ENCODE measurements at places on chromosomes 6 and 20.

- peak; percentile 86 for DNase-seq
Observed at GRCh38 chr6:116561377-116562018, 7.9 kb downstream of the CALHM4 start.

DNA sequence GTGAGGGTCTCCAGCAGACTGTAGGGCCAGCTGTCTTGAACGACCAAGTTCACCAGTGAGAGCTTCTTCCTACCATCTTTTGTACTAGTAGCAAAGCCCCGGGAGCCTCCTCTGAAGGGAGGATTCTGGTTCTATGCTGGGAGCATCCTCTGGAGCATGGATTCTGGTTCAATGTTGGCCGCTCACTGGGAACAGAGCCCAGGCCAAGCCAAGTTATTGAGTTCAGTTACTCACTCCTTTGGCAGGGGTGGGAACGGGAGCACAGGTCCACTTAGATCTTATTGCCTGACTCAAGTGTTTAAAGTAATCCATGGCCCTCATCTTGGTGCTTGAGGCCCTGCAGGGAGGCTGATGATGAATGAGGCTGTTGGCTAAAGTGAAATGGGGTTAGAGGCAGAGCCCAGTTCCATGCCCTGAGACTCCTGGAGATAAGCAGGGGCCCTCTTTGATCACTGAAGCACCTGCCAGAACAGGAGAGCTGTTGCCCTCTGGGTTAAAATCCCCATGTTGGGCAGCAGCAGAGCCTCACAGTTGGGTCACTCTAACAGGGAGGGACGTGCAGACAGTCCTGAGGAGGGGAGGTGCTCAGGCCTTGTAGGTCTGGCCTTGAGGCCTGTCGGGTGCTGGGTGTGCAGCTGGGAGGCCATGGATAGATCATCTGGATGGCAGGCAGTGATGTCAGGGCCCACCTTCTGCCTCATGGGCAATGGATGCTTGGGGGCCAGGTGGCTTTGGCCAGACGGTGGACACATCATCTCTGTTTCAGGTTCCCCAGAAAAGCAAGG, 98.3 kb upstream of the SYNDIG1 start:
- no peak for DNase-seq

- no peak for DNase-seq
Observed at GRCh38 chr20:1209447-1210387, 6.5 kb downstream of the C20orf202 start.

DNA sequence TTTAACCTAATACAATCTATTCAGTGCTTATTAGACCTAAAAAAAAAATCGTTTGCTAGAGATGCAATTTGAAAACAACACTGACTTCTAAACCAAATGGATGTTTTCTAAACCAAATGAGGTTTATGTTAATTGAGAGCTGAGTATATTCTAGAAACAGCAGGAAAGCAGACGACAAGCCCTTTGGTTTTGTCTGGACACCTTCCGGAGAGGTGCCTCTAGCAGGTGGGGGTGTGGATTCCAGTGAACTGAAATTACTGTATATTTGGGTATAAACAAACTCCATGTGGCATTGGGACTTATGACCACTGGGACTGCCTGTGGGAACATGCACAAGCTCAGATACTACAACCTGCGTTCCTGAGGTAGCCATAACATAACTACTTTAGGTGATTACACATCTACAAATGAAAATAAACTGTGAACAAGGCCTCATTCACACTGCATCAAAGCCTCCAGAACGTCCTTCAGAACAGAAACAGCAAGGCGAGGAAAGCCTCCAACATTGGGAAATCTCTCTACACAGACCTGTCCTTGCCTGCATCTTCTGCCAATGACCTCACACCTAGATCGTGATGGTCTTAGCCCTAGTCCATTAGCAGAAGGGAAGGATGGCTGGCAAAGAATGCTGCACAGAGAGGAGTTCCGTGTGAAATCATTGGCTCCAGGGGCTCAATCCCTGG, 206.8 kb upstream of the FOXQ1 start:
- DNase-seq: no peak

GRCh38 chr6:78947529-78947928, 80.2 kb downstream of the IRAK1BP1 start:
- DNase-seq: no peak

DNA sequence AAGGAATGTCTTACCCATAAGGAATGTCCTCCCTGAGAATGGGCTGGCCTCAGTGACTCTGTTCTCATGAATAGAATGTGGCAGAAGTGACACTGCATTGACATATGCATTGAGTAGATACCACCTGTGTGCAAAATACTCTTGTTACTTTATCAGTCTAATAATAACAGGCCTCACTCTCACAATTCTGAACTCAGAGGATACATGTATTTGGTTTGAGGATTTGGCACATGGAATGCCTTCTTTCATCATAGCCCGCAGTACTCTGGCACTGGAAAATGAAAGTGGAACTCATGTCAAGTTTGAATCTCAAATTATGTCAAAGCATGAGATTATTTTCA, 52.9 kb upstream of the PLCB4 start:
- no peak for DNase-seq

- no peak for DNase-seq
Observed at GRCh38 chr6:4625557-4625956, 150.6 kb upstream of the CDYL start.

DNA sequence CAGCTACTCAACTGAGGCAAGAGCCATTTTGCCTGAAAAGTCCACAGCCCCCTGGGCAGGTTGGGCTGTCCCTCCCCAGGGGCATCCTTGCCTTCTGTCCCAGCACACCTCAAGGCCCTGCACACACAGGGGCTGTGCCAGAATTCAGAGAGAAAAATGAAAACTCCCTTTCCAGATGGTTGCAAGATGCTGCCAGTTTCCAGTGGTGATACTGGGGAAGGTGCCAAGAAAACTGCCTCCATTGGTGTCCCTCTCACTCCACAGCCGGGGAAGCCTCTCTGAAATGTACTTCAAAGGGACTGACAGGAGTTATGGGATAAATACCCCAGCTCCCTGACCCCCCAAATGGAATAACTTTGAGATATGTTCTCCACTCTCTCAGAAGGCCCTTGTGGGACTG, 154.2 kb upstream of the MAFB start:
- DNase-seq: no peak

DNA sequence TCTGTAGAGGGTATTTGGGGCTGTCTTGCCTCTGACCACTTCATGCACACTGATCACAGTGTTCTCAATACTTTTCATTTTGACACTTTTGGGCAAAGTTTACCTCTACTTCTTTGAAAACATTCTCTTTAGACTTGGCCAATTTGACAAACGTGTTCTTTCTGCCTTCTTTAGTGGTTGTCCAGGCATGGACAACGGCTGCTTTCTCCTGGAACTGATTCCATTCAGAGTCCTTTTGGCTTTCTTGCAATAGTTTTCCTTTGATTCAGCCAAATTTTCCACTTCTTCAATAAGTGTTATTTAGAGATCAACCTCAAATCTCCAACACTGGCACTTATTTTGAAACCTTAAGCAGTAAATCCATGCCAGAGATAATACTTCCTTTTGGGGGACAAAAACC, 6.7 kb upstream of the CST9 start:
- no peak for DNase-seq

DNA sequence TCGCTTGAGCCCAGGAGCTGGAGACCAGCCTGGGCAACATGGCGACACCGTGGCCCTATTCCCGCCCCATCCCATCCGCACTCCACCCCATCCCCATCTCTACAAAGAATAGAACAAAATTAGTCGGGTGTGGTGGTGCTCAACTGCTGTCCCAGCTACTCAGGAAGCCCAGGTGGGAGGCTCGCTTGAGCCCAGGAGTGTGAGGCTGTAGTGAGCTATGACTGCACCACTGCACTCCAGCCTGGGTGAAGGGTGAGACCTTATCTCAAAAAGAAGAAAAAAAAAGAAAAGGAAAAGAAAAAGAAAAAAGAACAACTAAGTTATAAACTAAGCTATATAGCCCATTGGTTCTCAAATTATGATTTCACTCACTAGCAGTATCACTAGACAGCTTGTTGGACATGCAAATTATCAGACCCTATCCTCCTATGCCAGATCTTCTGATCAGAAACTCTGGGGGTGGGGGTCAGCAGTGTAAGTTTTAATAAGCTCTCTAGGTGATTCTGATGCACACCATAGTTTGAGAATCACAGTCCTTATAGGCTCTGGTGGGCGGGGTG, 491 bp upstream of the ITCH start:
- peak; percentile 50 for DNase-seq

GRCh38 chr6:111114482-111114881, 27.2 kb downstream of the SLC16A10 start:
- no peak for DNase-seq

DNA sequence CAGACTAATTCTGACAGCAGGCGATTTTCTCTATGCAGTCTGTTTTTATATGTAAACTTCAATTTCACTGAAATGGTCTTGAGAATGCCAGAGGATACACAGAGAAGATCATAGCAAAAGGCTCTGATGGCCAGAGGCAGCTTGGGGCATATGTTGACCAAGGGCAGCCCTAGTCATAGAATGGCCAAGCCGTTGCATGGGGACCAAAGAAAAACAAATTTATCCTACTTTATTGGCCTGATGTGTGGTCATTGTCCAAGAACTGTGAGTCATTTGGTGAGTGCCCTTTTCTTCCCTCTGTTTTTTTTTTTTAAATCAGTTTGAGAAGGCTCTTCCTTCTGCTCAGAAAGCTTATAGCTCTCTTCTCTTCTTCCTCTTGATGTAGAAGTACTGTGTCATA, 5.8 kb downstream of the HDGFL1 start:
- DNase-seq: no peak

DNA sequence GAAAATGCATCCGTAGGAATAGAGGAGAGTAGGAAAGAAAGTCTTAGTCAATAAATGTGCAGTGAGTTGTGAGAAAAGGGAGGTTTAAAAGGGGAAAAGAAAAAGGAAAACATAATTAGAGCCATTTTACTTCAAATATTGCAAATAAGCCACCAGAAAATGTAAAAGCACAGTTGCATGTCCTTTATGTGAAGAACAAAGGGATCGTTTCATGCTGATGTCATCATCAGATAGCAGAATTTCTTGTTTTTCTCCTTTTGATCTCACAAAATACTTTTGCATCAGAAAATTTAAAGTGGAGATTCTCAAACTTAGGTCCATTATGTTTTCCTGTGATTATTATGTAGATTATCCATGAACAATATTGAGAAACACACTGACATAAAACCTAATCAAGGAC, 166.7 kb downstream of the HAO1 start:
- no peak for DNase-seq

GRCh38 chr6:143034689-143035334, 25.9 kb upstream of the AIG1 start:
- no peak for DNase-seq

GRCh38 chr6:154650351-154650750, 82.9 kb upstream of the SCAF8 start:
- DNase-seq: no peak

DNA sequence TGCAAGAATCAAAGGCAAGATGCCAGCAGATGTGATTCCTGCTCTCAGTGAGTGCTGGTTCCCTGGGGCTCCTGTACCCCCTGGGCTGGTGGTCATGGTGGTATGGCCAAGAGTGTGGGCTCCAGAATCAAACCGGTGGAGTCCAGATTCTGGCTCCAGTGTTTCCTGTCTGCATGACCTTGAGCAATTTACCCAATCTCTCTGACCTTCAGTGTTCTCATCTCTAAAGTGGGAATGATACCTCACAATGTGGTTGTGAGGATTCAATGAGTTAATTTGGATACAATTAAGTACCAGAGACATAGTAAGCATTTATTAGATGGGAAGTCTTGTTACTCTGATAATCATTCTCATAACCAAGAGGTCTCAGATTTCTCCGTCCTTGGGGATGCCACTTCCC, 218.4 kb upstream of the JARID2 start:
- DNase-seq: no peak

DNA sequence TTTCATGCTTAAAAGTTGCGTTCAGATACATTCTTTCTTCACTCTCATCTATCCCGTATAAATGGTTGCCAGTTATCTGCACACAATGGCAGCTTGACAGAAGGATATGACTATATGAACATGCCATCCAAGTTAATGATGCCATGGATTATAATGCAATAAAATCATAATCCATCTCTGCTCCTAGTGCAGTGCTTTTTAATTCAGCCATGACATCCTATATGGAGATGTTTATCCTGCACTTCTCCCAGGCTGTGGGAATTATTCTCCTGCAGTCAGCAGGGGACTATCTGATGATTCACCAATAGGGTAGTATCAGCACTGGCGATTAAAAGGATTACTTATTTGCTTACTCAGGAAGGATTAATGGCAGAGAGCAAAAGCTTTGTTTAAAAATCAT, 273.8 kb downstream of the SAMD5 start:
- no peak for DNase-seq

DNA sequence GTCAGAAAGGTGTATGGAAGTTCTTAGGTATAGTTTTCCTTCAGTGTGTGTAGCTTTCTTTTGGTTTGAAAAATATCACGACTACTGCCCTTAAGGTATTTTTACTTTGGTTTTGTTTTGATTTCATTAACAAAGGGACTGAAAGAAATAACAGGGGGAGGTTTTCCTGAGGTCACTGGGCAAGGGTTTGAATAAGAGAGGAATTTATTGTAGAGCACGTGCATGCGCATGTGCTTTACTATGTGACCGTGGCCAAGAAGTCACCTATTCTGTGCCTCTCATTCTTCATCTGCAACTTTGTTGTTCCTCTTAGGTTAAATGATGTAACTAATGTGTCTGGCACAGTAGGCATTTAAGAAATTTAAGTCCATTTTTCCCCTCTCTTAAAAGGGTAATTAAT, 4.1 kb upstream of the MAN1A1 start:
- no peak for DNase-seq

DNA sequence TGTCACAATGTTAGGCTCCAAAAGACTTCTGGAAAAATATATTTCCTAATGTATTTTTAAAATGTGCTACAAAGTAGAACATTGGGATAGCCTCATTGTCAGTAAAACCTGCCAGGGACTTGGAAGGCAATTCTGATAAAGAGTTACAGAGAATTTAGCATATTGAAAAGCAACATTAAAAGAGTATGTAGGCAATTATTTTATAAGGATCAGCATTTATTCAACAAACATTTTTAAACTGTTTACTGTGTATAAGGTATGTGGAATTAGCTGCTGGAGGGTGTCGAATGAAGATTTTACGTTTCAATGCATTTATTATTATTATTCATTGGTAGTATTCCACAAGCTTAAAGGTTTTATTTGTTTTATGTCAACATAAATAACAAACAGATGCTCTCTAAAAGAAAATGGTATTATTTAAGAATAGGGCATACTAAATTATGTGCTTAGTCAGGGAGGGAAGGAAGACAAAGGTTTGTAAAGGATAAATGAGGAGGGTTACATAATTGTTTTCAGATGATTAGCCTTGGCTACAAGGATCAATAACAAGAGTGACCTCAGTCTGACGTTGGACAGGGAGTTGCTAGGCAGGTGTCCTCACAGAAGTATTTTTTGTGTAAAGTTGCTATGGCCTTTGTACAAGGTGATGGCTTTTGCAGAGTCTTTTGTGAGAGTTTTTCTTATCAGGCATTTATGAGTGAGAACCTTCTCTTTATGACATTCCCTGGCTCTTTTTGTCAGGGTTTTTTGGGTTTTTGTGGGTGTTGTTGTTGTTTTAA, 313.4 kb upstream of the PLCB4 start:
- no peak for DNase-seq

All from sciatic nerve (tissue), 2 donors.